ENCODE measurements at places on chromosomes 4 and X. TPM values are rescaled to one million over a fixed set of nuclear protein-coding genes. Genes with fewer than 3 reads are reported as not detected.
A peak's percentile ranks its signal among the peaks of the same experiment; 100 is the strongest.

GRCh38 chrX:44889824-44890223, 16.8 kb downstream of the KDM6A start:
- DNase-seq = no peak

Gene ARMCX1
- 43.4 TPM for total RNA-seq

DNA sequence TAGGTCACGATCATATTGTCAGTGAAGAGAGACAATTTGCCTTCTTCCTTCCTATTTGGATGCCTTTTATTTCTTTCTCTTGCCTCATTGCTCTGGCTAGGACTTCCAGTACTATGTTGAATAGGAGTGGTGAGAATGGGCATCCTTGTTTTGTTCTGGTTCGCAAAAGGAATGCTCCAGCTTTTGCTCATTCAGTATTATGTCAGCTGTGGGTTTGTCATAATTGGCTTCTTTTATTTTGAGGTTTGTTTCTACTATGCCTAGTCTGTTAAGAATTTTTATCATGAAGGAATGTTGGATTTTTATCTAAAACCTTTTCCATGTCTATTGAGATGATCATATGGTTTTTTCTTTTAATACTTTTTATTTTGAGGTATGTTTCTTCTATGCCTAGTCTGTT, 152.3 kb upstream of the MAD2L1 start:
- no peak for DNase-seq

Gene CCDC110
- 1.3 TPM for total RNA-seq

DNA sequence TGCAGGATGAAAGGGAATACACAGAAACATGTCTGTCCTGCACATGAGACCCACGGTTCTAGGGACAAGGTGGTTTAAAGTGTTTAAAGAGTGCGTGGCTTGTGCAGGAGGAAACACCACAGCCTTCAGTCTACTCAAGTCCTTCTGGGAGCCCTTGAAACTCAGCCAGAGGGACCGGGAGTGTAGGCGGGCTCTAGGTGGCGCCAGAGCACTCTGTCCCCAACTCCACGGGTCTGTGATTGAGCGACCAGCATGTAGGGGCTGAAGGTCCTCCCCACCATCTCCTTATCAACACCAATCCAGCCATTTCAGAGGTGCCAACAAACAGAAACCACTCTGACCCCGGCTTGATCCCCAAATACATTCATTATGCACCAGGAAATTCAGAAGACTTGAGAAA, 82.0 kb upstream of the CLDN34 start:
- DNase-seq = peak; percentile 46

DNA sequence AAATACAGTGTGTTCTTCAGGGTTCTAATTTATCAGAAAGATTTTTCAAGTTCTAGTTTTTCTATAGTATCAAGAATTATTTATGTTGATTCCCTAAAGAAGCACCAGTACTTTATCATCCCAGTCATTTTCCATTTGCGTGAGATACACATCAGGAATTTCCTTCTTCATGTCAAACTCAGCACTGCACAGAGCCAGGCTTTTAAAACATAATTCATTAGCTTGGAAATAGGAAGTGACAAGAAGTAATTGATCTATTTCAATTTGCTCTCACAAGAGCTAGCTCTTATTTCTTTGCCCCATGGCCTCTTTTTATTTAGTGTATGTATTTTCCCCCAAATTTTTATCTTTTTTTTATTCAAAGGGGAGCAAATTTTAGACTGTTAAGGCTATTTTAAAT, 13.0 kb upstream of the SLC10A4 start:
- no peak for DNase-seq

Gene REELD1
- not detected for total RNA-seq

DNA sequence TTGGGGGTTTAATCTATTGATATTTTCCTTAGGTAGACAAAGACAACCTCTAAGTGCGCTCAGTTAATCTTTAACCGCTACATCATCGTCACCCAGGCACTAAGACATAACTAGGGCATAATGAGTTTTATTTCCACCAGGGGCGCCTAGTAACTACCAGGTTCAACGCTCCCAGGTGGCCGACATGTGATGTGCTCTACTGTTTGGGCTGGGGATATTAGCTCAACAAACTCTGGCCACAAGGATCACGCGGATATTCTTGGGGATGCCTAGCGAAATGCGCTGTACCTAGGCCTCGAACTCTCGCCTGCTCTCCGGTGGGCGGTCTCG, 915 bp upstream of the RAB33B start:
- DNase-seq = no peak

Gene USP26
- not detected for total RNA-seq

GRCh38 chr4:81498551-81499099, 26.9 kb upstream of the RASGEF1B start:
- no peak for DNase-seq

Gene DIPK2B
- total RNA-seq = 31.7 TPM

- DNase-seq = no peak
These were observed 66.1 kb downstream of the POLA1 start for GRCh38 chrX:24759786-24760185.

DNA sequence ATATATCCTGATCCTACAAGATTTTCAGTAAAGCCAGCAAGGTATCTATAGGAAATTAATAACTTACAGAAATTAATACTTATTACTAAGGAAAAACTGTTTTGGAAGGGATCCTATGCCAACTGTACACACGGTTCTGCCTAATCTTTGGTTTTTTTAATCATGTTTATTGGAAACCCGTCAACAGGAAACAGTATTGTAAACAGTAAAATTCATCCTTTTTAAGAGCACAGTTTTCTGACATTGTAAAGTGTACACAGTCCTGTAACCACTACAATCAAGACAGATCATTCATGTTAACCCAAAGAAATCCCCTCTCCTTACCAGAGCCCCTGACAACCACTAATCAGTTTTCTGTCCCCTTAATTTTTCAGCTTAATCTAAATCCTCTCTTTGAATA, 9.9 kb downstream of the ABCG2 start:
- DNase-seq = no peak

- no peak for DNase-seq
These were observed 4.4 kb downstream of the APBB2 start for GRCh38 chr4:41209901-41210300.

Gene SGCB
- total RNA-seq = 124 TPM

Gene TMPRSS11F
- not detected for total RNA-seq

Gene PLK4
- total RNA-seq = 1.00 TPM

- no peak for DNase-seq
These were observed 64.2 kb downstream of the RWDD4 start for GRCh38 chr4:183594823-183595222.

Gene CRMP1
- 1.2 TPM for total RNA-seq

Gene TMEM156
- 1.1 TPM for total RNA-seq

DNA sequence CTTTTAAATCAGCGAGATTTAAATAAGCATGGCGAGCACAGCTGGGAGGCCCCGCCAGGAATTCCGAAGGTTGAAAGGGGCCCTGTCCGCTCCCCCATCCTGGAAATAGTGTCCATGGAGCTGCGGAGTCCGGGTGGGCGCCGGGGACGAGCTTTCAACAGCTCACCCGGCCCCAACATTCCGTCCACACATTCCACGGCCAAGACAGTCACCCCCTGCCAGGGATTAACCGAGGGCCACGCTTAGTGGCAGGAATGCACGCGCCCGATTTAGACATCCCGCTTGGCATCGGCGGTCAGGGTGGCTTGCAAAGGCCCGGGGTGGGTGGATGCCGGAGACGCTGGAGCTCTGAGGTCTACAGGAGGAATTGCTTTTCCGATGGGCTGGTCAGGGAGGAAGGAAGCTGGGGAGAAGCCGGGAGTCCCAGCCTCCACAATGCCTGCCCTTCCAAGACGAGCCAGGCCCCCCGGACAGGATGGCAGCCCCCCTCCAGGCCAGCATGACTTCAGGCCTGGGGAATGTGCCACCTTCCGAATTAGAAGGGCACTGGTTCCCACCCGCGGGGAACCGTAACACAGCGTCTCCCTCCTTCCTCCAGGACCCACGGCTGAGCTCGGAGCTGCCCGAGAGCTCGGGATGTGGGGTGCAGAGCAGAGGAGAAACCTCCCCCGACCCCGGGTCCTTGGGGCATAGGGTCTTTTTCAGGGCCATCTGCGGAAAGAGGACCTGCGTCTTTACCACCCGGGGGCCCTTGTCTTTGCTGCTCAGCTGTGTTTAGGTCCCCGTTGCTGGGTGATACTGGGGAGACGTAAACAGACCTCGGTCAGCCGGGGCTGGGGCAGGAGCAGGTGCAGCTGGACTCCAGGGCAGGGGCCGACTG, 26.9 kb upstream of the PPP2R3B start:
- DNase-seq = peak; percentile 68

GRCh38 chr4:6627832-6628231, 12.7 kb upstream of the MRFAP1 start:
- DNase-seq = no peak

GRCh38 chrX:77446908-77447652, at the start of gene FGF16:
TSS of gene FGF16 (plus strand) at chrX:77447389. CDS start at chrX:77447675, 286 bp downstream.
- no peak for DNase-seq

DNA sequence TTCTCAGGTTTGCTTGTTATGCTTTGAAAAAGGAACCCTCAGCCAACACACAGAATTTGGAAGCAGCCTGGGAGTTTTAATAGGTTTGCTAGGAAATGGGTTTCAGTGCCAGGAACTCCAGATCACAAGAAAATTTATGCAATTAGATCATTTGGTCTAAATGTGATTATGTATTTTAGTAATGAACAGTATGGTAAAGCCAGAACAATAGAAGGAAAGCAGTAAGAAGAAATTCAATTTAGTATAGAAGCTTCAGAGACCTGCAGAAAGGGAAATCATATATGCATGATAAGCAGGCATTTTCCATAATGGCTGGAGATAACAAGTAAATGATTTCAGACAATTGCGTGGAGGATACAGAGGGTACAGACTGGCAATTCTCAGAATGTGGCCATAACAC, 184.7 kb downstream of the KCNIP4 start:
- no peak for DNase-seq

All from heart right ventricle (tissue), 16 donors.